Activated T-cell treated with anti-CD3 and anti-CD28 coated beads for 48 hours (primary cell): ENCODE measurements at places on chromosomes 16 and 17.

- DNase-seq = no peak
Measured at GRCh38 chr17:78257810-78258322, 26.4 kb downstream of the TMEM235 start.

DNA sequence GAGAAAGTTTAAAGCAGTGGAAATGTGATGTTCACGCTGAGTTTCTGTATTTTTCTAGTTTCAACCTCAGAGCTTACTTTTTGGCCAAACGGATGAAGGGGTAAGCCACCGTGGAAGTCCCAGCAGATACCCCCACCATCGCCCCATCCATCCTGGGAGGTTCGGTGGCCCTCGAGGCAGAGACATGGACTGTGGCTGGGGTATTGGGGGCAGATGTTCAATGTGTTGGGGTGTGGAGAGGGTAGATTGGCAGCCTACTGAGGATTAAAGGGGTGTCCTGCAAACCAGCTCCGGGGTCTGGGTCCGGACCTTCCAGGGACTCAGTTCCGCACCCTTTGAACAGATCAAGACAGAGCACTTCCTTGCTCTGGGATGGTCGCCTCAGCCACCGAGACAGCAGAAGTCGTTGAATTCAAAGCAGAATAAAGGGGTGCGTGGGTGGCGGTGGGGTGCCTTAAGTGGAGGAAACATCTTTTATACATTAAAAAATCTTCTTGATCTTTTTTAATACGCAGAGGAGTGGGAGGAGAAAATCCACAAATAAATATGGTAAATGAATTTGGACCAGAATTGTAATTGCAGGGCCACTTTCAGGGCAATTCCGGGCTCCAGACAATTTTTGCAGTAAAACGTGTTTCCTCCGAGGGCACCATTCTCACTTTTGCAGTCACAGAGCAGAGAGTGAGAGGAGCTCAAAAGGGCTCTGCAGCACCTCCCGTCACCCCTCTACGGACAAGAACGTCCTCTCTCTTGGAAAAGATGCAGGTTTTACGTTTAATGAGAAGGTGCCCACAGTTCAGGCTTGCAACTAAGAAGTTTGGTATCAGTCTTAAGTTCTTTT is 8.2 kb upstream of the CBX8 start:
- no peak for DNase-seq

DNA sequence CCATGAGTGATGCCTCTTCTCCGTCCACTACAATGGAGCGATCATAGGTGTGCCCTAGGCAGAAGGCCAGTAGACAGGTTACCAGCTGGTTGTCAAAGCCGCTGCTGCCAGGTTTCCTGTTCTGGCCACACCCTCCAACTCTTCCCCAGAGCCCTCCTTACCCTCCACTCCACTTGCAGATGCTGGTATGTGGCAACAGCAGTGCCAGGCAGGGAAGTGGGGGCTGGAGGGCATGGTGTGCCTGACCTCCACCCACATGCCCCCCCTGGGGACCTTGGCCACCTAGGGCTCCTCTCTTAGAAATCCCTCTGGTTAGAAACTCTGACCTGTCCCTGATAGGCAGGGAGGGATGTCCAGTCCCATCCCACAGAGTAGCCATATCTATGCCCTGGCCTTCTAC is 1.5 kb downstream of the RRAD start:
- DNase-seq = no peak

- DNase-seq = no peak
Measured at GRCh38 chr17:18356624-18357023, 6.7 kb downstream of the SHMT1 start.

- DNase-seq = no peak
Measured at GRCh38 chr16:89426736-89427530, 63.4 kb downstream of the ANKRD11 start.

GRCh38 chr17:8015236-8015956 is 13.0 kb downstream of the GUCY2D start:
- no peak for DNase-seq

DNA sequence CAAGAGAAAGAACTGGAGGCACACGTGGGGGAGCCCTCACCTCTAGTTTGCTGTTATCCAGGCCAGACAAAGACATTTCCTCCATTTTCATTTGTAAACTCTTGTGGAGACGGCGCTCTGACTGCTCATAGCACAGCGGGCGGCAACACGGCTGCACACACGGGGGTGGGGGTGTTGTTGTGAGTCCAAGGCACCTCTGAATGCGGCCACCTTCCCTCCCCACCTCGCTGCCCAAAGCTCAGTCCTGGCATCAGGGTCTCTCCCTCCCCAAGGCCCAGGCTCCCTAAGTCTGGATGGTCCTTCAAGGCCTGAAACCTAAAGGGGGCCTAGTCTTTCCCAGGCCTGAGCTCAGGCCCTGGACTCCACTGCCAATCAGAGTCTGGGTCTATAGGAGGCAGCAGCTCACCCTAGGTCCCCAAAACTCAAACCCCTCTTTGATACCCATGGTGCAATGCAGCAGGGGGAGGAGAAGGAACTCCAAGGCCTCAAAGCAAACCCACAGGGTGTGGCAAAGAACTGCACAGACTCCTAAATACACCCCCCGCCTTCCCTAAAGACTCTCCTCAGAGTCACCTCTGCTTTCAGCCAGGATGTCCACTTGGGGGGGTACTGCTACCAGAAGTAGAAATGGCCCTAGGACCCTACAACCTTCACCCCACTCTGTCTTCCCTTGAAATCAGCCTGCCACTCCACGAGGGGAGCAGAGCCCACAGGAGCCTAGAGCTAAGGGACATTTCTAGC is 1.5 kb downstream of the ATXN7L3 start:
- no peak for DNase-seq

GRCh38 chr16:70349783-70350182 is 3.1 kb downstream of the DDX19A start:
- no peak for DNase-seq

DNA sequence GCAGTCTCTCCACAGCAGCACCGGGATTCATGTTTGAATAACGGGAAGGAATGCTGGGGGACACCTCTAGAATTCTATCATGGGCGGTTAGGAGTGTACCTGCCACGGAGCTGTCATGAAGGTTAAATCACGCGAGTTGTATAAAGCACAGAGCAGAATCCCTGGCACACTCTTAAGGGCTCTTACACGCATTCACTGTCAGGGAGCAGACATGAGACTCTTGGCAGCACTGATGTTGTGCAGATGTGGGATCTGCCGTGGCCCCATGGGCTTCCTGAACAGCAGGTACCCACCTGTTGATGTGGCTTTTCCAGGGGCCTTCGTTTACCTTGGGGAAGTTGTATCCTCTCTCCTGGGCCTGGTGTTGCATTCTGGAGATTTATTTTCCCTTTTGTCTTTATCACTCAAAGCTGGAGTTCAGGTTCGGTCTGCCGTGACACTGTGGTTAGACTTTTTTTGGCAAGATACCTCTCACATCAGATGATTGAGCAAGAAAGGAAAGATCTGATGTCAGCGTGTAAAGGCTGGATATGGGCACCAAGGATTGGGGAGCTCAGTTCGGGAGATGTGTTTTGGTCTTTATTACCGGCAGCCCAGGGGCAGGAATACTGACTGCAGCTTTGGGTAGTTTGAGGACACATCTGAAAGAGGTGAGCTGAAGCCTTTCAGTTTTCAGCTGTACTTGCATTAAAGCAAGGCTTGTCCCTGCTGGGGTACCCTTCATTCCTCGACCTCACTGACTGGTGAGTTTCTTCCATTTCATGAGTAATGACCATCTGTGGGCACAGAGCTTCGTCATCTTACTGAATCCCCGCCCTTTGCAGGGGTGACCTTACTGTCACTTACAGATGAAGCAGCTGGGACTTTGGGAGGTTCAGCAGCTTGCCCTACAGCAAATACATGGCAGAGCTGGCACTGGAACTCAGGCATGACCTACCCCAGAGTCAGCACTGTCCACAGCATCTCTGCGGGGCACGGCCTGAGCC is 19.3 kb downstream of the KNOP1 start:
- DNase-seq = no peak

GRCh38 chr16:87855852-87856715 is 13.2 kb downstream of the SLC7A5 start:
- no peak for DNase-seq

- no peak for DNase-seq
Measured at GRCh38 chr17:45977976-45978626, 20.9 kb upstream of the STH start.

- DNase-seq = no peak
Measured at GRCh38 chr16:49431040-49431439, 57.4 kb downstream of the C16orf78 start.

- DNase-seq = no peak
Measured at GRCh38 chr17:57750895-57751294, 5.8 kb upstream of the CCDC182 start.

DNA sequence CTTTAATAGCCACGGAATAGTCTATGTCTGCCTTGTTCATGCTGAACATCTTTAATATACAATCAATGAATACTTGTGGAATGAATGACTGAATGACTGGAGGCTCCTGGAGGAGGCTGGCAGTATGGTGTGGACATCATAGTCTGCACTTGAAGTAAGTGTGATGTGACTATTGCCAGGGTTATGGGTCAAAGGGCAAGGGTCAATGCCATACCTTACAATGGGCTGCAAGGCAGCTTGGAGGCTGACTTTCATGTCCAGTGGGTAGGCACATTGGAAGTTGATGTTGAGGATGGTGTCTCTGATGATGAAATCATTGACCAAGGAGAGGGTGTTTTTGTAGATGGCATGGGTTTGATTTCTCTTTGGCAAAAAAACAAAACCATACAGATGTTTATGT is 7.9 kb downstream of the GP2 start:
- DNase-seq = no peak

DNA sequence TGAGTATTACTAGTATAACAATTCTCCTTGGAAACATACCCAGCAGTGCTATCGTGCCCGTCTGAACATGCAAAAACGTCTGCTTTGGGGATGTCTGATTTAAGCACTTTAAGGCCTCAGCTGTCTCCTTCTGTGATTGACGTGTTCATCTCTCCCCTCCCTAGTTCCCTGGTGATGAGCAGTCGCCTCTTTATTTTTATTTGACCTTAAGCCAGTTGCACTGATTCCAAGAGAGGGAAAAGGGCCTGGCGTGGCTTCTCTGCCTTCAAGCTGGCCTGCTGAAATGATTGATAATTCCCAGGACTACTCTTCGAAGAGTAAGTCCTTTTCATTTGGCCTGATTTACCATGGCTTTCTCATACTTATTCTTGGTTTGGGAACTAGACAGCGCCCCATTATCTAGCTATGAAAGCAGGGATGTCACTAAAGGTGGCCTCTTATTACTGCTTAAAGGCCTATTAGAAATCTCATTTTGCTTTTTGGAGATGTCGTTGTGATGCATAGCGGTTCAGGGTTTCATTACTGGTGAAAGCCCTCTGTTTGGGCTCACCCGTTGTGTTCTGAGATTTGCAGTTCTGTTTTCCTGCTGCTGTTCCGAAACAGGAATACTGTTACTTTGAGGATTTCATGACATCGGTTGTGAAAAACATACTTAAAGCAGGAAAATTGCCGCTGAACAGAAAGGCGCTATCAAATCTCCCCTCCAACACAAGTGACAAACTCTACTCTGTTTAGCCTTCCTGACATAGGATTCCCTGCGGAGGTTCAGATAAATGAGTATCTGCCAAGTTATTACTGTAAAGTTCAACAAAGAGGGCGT is 65.5 kb downstream of the IQCK start:
- DNase-seq = no peak

DNA sequence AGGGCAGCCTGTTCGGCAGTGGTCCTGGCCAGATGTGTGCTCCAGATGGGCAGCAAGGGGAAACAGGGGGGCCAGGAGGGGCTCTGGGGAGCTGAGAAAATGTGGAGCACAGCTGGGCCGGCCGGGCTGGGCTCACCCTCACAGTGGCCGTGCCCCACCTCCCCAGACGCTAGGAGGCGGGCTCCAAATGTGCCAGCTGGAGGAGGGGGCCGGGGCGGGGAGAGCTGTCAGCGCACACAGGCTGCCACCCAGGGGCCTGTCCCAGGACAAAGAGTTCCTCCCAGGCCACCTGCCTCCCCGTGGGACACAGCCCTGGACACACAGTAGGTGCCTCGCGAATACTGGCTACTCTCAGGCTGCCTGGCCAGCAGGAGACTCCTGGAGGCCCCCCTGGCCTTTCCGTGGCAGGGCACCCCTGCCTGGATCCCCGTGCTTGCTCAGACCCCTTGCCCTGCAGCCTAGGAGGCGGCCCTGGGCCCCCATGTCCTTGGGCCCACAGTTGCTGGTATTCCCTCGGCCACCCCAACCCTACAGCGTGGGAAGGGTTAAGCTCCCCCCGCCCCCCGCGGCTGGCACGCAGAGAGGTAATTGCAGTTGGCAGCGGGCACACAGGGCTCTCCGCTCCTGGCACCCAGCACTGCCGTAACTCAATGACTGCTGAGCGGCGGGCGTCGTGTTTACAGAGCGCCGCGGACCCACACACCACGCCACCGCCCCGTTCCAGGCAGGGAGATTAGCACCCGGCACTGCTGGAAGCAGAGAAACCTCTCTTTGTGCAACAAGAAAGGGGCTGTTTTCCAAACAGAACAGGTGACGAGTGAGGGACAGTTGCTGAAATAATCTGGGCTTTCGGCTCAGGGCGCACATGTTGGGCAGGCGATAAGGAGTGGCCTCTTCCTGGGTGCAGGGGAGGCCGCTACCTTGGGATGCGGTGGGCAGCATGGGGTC is 32.2 kb downstream of the BAHCC1 start:
- no peak for DNase-seq

DNA sequence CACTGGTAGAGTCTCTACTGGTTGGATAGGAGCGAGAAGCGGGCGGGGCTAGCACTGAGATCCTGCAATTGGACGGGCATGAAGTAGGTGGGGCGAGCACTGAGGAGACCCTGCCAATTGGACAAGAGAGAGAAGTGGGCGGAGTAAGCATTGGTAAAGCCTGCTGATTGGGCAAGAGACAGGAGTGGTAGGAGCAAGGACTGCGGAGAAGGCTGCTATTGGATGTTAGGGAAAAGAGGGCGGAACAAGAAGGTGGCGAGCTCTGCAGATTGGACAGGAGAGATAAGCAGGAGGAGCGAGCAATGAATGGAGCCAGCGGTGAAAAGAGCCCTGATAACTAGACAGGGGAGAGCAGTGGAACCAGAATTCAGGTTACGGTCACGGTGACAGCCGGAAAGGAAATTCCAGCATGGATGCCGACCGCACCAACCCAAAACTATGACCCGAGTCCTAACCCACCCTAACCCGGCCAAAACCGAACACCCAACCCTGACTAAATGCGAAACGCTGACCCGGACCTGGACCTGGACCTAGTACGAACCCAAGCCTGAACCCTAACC is 4.8 kb downstream of the SCGB1C2 start:
- peak; percentile 49 for DNase-seq

- DNase-seq = no peak
Measured at GRCh38 chr17:60079401-60080243, 901 bp upstream of the HEATR6 start.

DNA sequence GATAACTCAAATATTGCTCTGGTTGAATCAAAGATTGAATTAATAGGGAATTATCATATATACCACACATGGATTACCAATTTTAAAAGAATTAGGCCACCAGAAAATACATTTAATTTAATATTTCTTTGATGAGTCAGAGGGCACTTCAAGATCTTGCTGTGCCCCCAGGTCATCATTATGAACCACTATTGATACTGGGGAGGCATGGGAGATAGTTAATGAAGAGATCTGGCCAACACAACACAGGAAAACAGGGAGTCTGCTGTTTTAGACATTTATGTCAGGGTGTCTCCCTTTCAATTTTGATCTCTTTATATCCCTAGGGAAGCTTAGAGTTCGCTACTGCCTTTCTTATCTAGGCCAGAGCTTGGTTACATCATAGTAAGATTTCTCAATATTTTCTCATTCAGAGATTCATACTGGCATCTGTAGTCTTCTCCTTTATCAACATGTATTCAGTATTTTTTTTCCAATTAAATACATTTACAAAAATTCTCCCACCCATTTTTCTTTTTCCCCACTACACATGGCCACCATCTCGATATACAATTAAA is 158.3 kb upstream of the ZFHX3 start:
- no peak for DNase-seq

- DNase-seq = no peak
Measured at GRCh38 chr16:24815021-24815420, 30.7 kb upstream of the SLC5A11 start.

GRCh38 chr17:4739122-4740024 is at the start of the genes CXCL16 and ZMYND15:
Gene CXCL16 (minus strand): TSS chr17:4739928. CDS start chr17:4739339, 589 bp downstream.
Gene ZMYND15 (plus strand): TSS chr17:4739833. CDS start chr17:4740549, 716 bp downstream.
- peak; percentile 33 for DNase-seq
